Gastroesophageal sphincter (tissue), 4 donors: ENCODE measurements at places on chromosomes 4 and X.

- no peak for ATAC-seq
Observed at GRCh38 chrX:130716781-130717413, 186.1 kb downstream of the ENOX2 start.

DNA sequence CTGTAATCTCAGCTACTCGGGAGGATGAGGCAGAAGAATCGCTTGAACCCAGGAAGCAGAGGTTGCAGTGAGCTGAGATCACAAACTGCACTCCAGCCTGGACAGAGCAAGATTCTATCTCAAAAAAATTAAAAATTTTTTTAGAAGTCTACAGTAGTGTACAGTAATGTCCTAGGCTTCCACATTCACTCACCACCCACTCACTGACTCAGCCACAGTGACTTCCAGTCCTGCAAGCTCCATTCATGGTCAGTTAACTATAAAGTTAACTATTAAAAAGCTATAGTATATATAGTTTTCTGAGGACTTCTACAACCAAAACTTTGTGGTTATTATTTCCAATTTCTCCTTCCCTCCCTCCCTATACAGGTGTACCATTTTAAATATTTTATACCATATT lies 34.7 kb upstream of the NEUROG2 start:
- no peak for ATAC-seq

DNA sequence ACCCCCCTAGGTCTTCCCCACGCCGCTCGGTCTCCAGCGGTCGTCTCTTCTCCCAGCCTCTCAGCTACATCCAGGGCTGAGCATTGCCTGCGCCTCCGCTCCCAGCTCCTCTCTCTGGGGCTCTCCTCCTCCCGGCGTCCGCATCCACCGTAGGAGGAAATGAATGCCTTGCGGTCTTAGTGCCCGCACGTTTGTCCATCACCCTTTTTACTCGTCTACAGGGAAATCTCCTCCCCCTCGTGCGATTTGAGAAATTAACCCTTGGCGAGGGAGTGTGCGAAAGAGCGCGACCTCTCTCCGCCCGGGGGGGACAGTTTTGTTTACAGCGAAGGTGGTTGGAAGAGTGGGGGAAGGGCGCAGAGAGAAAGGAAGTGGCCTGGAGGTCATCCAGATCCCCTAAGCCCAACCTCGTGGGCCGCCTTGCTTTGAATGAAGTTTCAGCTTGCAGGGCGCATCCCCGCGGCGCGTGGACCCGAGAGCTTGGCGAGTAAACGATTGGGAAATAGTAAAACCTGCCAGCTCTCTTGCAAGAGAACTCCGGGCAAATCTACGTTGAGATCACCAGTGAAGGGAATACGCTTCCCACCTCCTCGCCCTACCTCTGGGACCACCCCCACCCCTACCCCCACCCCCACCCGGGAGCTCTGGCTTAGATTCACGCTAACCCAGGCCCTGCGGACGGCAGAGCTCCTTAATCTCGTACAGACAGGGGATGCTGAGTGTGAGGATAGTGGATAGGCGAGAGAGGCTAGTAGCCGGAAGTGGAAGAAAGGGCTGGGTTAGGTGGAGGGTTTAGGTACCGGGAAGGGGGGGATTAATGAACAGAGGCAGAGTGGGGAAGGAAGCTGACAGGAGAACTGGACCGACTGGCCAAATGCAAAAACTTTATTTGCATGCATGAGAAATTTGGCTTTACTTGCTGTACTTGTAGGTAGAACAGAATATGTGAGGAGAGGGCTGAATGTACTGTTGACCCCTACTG lies at the start of gene ELOVL6:
Gene ELOVL6, minus strand, starts transcription at position 181 of the 982 bp plus-strand sequence. CDS start 280 bp downstream, outside the sequence.
- peak; percentile 40 for ATAC-seq

DNA sequence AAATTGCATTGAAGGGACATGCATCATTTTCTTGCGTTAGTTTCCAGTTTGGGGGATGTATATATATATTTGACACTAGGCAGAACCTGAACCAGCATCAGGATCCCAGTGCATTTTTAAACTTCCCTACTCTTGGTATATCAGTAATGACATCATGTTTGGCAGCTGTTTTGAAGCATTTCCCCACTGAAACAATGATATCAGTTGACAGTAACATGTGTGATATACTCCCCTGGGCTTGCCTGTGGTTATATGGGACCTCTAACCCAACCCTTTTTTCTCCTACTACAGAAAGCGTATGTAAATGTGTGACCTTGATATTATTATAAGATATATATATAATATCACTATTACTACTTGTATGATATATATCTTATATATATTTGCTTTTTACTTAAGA lies 225.9 kb upstream of the CASK start:
- no peak for ATAC-seq

DNA sequence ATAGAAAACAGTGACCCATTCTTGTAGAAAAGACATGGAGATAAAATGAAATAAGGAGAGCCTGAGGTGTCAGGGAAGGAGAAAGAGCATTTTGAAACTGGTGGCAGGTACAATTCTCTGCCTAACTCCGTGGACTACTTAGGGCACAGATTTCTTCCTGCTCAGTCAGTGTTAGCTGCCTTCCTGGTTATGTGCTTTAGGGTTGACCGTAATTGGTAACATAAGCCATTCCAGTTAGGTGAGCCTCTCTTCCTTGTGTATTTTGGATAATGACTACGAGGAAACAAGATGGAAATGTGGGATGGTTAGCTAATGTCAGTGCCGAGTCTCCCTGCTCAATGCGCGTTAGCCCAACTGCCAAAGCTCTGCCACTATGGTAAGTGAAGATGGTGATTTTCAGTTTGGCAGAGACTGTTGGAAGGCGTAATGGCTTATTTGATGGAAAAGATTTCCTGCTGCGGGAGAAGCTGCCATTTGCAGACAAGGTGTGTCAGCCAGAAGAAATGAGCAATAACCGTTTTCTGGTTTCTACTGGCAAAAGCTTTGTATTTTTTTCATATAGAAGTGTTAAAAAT lies 174.1 kb downstream of the CBR4 start:
- no peak for ATAC-seq

- ATAC-seq = no peak
Observed at GRCh38 chr4:129804461-129804981, 708.6 kb downstream of the C4orf33 start.

GRCh38 chrX:142637206-142637605 lies 388.5 kb upstream of the SPANXN4 start:
- no peak for ATAC-seq

DNA sequence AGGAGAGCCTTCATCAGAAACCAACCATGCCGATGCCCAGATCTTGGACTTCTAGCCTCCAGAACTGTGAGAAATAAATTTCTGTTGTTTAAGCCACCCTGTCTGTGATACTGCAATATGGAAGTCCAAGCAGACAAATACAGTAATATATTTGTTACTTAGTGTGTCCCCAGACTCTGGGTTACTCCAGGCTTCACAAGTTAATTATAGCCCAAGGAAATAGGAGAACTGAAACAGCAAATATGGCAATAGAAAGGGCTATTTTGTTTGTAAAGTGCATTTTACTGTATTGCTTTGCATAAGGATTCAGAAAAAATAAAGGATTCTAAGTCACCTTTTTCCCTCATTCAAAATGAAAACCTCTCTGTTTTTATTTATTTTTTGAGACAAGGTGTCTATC lies 15.7 kb downstream of the TIGD4 start:
- no peak for ATAC-seq

DNA sequence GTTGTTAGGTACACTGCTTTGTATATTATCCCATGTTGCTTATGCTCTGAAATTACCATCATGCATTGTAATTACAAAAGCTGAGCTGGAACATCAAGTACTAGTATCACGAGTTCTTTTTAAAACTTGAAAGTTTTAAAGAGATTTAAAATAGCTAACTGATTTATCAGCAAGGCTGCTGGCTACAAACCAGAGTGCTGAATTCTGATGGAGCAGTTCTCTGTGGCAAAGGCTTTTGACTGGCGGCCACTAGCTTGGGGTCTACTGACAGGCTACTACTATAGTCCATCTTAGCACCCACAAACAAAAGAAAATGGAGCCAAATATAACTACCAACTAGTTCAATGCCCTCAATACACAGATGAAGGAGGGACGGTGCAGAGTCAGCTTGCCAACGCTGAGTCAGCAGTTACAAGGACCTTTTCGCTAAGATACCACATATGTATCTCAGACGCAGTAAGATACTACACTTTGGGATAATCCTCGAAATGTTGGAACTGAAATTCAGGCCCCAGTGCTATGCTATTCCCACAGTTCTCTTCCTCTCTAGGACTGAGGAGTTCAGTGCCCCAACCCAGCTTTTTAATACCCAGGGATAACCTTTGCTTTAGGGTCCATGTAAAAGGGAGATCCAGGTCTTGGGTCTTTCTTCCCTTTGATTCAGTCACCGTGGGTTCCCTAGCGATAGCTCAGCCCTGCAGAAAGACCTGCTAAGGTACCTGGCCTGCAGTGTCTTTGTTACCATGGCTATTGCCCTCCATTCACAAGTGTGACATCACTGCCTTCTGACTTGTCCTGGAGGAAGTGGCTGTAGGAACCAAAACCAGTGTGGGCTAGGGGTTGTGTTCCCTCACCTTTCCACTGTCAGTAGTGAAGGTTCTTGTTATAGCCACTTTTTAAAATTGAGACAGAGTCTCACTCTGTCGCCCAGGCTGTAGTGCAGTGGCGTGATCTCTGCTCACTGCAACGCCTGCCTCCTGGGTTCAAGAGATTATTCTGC lies 22.8 kb downstream of the MFAP3L start:
- no peak for ATAC-seq

DNA sequence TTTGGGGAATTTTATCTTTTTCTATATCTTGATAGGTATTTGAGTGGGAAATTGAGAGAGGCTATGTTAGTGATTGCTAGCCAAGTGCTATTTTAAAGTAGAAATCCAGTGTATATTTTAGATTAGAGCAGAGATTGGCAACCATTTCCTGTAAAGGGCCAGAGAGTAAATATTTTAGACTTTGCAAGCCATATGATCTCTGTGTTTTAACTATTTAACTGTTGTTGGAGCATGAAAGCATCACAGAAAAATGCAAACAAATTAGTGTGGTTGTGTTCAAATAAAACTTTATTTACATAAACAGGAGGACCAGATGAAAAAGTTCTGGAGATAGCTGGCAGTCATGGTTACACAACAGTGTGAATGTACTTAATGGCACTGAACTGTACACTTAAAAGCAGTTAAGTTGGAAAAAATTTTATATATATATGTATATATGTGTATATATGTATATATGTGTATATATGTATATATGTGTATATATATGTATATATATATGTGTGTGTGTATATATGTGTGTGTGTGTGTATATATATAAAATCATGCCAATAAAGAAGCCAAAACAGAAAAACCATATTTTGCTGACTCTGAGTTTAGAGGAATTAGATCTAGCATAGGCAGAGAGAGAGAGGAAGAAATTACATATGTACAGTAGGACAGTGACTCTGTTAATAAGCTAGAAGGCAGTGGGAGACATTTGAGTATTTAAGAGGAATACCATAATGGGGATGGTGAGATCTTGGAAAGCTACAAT lies 83.4 kb downstream of the TMEM164 start:
- ATAC-seq = no peak

- no peak for ATAC-seq
Observed at GRCh38 chr4:180710628-180711337, 1532.4 kb upstream of the TENM3 start.

DNA sequence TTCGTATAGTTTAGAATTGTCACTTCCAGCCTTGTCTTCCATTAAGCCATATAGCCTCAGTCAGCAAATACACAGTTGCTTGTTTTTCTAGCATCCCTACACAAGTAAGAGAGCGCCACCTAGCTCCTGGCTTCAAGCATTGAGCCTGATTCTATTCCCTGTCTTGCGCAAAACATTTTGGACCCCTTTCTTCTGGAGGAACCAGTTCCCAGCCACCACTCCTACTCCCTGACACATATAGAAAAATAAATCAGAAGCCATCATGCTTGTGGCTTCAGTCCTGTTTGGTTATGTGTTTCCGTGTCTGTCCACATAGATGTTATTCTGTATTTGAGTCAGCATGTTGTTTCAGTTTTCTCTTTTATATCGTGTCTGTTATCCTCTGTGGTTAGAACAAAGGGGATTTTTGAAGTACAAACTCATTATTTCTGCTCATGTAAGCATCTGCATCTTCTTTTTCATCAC lies 59.9 kb downstream of the GK start:
- ATAC-seq = peak; percentile 60

GRCh38 chr4:53481586-53481985 lies 104.1 kb downstream of the FIP1L1 start:
- no peak for ATAC-seq

DNA sequence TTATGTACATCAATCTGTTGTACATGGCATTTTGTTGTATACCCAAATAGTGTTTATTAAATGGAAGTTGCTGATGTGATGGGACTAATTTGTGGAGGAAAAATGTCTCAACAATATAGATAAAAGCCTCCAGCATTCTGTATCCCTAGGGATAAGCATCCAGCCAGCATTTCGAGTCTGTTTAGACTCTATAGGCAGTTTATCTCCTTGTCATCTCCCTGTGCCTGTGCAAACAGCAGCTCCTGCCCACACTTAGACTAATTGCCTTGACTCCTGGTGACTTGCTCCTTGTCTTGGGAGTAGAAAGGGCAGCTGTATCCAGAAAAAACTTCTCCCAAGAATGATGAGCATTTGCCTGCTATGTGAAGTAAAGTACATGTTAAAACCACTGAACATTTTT lies 83.8 kb downstream of the DOCK11 start:
- ATAC-seq = no peak

DNA sequence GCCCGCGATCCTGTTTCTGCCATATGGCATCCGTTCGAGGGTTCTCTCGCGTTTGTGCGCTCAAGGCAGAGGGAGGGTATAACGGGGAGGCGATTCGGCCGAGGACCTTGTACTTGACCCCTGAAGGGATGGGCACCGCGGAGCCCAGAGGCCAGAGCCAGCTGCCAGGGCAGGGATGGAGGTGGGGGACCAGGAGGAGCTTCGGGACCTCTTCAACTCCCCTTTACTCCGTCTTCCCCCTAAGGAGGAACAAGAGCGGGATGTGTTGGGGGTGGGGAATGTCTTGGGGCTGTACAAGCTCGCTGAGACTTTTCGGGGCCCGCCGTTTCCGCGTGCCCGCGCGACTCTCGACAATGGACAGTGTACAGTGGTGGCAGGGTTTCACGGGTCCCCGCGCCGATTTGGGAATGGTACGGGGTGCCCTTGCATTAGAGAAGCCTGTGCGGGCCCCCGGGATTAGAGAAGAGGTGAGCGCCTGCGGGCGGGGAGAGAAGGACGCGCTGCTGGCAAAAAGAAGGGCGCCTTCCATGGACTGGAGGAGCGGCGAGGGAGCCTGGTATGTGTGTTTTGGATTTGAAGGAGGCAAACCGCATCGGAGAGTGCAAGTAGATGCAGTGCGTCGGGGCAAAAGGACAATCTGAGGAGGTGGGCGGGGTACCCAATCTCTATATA lies 760 bp downstream of the UGT8 start:
- peak; percentile 28 for ATAC-seq

- no peak for ATAC-seq
Observed at GRCh38 chr4:94852616-94853015, 94.9 kb downstream of the BMPR1B start.

- ATAC-seq = no peak
Observed at GRCh38 chr4:107863850-107864371, 39.2 kb downstream of the SGMS2 start.

DNA sequence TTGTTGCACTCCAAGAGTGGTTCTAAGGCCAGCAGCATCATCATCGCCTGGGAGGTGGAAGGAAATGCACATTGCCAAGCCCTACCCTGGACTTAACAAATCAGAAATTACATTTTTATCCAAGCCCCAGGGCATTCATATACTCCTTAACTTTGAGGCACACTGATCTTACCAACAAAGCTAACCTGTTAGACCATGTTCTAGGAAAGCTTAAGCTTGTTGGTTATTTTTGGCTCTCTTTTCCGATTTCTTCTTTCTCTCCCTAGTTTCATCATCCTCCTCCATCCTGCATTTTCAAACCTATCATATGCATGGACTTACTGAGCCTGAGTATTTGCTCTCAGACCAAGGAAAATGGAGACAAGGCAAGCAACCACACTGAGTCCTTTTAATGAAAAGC lies 133.4 kb downstream of the OPHN1 start:
- no peak for ATAC-seq
